DMS53 (cell line): ENCODE measurements at places on chromosomes 4 and X.
A peak's percentile ranks its signal among the peaks of the same experiment; 100 is the strongest.

DNA sequence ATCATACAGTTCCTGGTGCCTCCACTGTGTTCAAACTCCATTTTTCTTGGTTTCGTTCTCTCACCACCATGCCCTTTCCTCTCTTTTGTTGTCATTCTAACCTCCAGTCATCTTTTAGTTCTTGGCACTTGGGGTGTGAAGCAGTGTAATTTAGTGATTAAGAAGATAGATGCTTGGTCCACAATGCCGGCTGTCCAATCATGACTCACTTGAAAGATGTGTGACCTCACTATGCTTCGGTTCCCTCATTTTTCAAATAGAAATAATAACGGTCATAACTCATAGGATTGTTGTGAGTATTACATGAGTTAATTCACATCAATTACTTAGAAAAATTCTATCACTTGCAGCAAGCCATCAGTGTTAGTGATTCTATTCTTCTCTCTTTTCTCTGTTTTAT lies 327.8 kb downstream of the ADGRL3 start:
- no peak for DNase-seq

GRCh38 chr4:112775801-112776200 lies 138.9 kb downstream of the LARP7 start:
- no peak for DNase-seq

- DNase-seq = peak; percentile 77
Measured at GRCh38 chrX:139203651-139204570, 326.6 kb upstream of the F9 start.

GRCh38 chr4:176309772-176310171 lies 10.0 kb upstream of the SPCS3 start:
- DNase-seq = peak; percentile 71

- peak; percentile 31 for DNase-seq
Measured at GRCh38 chr4:12889054-12889453, 595.1 kb downstream of the RAB28 start.

GRCh38 chr4:105140684-105141490 lies 5.8 kb upstream of the TET2 start:
- peak; percentile 61 for DNase-seq

DNA sequence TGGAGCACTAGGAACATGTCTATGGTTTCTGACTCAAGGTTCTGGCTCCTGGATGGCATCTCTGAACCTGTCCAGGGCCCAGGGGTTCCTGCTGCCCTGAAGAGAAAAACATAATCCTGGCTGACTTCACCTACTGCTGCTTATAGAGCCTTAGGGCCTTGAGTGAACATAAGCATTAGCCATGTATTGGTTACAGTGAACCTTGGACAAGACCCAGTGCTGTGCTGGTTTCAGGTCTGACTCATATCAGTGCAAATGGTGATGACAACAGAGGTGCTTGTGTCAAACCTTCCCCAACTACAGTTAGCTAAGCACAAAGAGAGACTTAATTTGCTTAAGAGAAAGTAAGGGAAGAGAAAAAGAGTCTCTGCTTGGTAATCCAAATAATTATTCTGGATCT lies 1047.2 kb downstream of the GLUD2 start:
- peak; percentile 1 for DNase-seq

- DNase-seq = no peak
Measured at GRCh38 chr4:59374416-59374815, 1825.7 kb upstream of the ADGRL3 start.

DNA sequence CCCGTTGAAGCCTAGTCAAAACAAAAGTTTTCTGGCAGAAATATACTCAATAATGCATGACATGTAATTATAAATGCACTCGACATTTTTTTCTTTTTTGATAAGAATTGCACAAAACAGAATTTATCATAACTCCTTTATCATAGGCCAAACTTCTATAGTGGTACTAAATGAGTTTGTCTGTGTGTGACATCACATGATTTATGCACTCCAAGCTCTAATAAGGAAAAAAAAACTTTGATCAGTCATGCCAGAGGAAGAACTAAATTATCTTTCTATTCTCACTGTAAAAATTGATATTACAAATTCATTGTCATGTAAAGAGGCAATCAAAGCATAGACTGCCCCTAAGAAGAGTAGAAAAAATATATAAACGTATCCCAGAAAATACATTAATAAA lies 112.4 kb upstream of the NOCT start:
- no peak for DNase-seq

- DNase-seq = no peak
Measured at GRCh38 chr4:126758493-126758892, 874.3 kb upstream of the INTU start.

DNA sequence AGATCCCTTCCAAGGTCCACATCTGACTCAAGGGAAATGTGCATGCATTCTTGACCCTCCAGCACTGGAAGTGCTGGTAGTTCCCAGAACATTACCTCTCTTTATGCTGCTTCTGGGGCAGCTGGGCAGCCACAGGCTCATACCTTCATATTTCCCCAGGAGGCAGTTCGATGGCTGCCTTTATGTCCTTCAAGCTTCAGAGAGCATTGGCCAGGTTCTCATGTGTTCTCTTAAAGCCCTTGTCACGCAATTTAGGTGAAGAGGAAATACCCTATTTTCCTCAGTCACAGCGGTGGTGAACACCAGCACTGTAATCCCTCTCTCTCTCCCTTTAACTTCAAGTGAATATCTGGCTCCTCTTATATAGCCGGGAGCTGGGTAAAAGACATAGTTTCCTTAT lies 134.3 kb downstream of the MID1IP1 start:
- peak; percentile 55 for DNase-seq

DNA sequence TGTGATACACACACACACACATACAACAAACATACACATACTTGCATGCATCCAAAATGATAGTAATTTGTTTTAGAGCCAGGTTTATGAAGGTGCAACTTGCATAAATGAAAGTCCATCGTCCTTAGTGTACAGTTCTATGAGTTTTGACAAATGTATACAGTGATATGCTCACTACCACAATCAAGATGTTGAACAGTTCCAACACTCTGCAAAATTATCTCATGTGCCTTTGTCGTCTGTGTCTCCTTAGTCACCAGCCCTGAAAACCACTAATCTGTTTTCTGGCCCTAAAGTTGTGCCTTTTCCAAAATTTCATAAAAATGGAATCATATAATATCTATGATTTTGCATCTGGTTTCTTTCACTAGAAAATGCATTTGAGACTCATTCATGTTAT lies 67.8 kb upstream of the ANXA3 start:
- no peak for DNase-seq

DNA sequence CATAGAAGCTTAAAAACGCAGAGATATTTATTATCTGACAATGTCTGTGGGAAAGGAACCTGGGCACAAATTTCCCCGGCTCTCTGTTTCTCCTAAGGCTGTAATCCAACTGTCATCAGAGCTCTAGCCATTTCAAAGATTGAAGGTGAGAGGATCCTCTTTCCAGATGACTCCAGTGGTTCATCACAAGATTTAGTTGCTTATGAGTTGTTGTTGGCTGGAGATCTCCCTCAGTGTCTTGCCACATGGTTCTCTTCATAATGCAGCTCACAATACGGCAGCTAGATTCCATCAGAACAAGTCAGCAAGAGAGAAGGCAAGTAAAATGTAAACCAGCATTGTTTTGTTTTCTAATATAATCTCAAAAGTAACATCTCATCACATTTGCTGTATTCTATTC lies 369.4 kb downstream of the GASK1B start:
- no peak for DNase-seq

DNA sequence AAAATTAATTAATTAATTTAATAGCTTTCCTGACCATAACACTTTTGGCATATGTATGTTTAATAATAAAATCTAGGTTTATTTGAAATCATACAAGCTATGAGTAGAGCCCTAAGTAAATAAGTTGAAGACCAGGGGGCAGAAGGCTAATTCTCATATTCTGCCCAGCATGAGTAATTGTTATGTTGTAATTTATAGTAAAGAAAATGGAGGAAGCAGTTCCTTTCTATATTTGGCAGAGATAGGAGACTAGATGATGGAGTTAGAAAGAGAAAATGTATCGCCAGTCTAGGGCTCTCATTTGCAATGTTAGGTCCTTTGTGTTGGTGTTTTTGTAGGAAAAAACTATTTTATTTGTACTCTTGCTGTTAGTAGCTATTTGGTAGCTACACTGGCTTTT lies 89.1 kb downstream of the FNIP2 start:
- no peak for DNase-seq

DNA sequence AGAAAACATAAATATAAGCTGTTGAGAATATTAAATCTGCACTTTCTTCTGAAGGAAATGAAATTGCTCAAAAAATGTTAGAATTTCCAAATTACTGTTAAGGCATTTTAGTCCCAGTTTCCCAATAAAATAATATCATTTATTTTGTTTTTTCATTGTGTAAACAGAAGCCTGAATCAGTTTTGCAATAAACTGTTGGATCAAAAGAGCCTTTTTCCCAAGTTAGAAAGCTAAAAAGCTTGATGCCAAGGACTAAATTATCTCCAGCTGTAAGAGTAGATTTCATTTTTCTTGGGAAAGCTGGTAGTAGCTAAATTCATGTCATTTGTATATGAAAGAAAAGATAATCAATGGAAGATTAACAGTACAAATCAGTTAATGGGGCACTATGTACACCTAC lies 95.8 kb downstream of the RNF150 start:
- DNase-seq = no peak

- no peak for DNase-seq
Measured at GRCh38 chr4:66328803-66329574, 658.7 kb upstream of the EPHA5 start.

DNA sequence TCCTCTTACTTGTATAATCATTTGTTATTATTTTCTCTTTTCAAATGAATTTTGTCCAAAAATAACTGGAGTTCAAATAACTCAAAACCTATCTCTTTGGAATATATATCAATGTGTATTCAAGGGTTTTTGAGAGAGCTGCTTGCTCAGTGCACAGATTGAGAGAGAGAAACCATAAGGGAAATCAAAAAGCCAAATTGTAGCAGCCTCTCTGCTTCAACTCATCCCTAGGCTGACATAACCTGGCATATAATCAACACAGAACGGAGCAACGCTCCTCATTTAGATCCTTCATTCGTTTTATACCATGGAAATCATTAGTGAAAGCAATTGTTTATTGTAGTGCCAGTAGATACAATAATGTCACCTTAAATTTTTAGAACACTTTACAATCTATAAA lies 1.8 kb upstream of the GPM6A start:
- DNase-seq = no peak

GRCh38 chrX:119249891-119250290 lies 13.8 kb downstream of the PGRMC1 start:
- no peak for DNase-seq

- no peak for DNase-seq
Measured at GRCh38 chrX:41808047-41808446, 84.1 kb downstream of the GPR82 start.

DNA sequence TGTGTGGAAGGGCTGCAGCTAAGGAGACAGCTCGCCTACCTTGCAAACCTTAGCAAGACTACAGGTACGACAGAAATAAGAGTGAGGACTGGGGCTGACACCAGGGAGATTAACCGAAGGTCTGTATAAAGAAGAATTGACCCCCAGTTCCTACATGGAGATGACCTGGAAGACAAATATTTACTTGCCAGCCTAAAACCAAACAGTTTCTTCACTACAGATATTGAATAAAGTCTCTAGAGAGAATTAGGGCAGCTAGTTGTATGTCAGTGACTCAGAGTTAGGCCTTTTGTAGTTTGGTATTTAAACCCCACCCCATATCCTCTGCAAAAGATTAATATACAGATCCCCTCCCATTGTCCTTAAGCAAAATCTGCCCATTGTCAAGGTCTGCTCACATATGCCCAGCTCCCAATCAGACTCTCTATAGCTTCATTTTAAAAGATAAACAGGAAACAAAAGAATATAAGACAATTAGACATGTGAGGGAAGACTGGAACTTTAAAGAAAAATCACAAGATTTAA lies 28.1 kb upstream of the FRMPD3 start:
- peak; percentile 35 for DNase-seq

- DNase-seq = no peak
Measured at GRCh38 chr4:145520172-145520571, 38.5 kb downstream of the SMAD1 start.

DNA sequence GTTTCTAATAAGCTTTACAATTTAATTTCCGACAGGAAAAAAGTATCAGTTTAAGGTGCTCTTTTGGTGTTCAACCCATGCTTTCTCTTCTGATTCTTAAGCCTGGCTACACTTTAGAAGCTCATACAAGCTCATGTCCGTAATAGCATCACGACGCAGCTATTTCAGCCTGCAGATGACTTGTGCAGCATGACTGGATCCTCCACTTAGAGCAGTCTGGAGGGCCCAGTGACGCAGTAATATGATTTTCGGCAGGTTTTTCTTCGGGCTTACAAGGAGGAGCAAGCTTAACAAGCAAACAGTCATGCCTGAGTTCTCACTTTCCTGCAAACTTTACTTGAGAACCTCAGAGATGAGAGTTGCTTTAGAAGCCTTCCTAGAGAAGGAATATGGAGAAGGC lies 85.3 kb upstream of the MAML3 start:
- peak; percentile 85 for DNase-seq

DNA sequence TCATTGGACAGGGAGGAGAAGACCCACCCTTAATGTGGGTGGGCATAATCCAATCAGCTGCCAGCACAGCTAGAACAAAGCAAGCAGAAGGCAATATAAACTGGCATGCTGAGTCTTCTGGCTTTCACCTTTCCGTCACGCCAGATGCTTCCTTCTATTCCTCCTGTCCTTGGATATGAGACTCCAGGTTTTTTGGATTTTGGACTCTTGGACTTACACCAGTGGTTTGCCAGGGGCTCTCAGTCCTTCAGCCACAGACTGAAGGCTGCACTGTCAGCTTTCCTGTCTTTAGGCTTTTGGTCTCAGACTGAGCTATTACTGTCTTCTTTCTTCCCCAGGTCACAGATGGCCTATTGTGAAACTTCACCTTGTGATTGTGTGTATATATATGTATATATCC lies 32.2 kb upstream of the UGT2B4 start:
- no peak for DNase-seq

DNA sequence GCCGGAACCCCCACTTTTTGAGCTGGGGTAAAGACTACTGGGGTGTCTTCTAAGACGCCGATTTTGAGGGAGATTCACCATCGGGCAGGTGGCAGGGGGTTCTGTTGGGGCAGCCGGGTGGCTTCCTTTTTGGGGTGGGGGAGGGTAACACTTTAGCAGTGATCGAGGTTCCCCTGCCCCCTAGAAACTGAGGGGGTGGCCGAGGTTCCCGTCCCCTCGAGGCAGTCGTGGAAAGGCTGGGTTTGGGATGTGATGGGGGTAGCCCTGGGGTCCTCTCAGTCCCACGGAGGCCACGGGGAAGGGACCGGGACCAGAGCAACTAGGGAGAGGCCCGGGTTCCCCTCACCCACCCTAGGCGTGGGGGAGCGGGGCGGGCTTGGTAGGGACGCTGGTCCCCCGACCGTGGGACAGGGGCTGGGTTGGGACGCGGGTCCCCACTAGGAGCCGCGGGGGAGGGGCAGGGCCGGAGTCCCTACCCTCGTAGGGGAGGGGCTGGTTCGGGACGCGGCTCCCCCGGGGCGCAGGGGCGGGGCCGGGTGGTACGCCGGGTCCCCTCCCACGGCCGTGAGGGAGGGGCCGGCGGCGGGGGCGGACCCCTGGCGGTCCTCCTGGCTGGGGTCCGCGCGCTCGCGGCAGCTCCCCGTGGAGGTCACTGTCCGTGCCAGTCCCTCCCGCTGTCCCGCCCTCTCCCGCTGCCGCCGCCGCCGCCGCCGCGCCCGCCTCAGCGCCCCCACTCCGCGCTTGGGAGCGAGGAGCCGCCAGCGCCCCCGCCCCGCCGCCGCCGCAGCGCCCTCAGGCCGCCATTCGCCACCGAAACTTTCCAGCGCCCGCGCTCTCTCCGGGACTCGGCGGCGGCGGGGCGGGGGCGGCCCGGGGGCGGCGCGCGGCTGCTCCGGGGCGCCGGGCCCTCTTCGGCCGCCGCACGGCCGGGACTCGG lies at the start of gene TBL1X:
TSS of gene TBL1X (plus strand) at position 624 of the 937 bp plus-strand sequence. CDS start 188,529 bp downstream, outside the sequence.
- DNase-seq = peak; percentile 59
